Right renal pelvis (tissue), 4 donors: ENCODE measurements at places on chromosomes 6 and 20.

DNA sequence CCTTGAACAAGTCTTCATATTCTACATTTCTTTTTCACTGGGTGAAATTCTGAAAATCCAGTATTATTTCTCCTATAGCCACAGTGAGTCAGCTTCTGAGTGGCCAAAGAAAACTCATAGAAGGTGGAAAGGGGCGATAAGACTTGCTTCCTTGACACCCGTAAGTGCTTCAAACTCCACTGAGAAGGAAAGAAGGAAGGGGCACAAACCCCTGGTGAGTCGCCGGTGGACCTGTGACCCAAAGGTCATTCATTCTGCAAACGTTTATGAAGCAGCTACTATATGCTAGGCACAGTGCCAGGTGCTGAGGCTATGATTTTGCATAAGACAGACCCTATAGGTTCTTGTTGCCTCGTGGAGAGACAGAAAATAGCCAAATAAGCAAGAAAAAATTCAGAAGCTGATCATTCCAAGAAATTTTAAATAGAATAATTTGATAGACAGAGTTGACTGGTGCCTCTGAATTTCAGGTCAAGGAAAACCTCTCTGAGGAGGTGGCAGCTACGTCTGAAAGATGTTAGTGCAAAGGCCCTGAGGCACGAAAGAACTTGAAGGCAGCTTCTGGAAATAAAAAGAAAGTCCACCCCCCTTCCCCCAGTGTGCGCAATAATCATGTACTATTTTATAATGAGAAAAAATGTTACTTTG, 118.2 kb downstream of the CD24 start:
- DNase-seq, result no peak

DNA sequence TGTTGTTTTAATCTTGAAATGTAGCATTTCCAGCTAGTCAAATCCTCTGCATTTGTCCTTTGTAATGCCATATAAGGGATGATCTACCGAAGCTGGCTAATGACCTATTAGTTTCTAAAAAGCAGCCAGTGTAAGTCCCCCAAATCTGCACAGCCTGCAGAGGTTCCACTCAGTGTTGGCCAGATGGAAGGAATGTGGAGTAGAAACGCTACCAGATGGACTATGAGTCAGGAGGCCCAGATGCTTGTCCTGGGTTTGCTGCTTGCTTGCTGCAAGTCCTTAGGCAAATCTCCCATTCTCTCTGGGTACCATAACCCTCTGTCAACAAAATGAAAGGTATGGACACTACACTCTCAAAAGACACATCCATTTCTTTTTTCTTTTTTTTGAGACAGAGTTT, 149.8 kb downstream of the BTBD9 start:
- DNase-seq, result no peak

DNA sequence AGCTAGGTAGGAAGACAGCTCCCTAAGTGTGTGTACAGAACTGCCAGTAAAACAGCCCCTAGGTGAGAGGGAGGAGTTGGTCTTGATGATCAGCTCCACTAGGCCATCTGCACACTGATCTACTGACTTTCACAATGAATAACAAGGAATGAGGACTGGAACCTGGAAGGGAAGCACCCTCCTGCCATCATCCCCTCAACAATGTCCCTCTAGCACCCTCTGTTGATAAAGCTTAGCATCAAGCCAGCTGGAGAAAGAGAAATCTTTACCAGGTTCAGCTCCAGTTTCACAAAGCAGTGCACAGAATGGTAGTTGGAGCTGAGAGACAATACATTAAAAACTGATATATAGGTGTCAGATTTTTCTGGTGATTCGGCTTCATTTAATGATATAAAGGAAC, 57.2 kb upstream of the IRAK1BP1 start:
- no peak for DNase-seq

DNA sequence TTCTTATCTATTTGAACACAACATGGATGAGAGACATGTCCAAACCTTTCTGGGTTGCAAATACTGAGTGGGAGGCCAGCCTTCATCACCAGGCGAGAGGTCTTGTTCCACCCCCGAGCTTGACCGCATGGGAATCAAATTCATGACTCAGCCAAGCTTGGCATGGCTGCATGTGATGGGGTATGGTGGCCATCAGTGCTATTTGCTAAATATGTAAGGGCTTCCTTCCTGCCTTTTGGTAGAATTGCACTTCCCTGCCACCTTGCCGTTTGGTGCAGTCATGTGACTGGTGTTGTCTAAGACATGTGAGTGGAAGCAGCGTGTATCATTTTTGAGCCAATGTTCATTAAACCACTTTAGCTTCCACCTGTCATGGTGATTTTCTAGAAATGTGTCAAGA, 508.9 kb upstream of the SULF2 start:
- DNase-seq, result no peak

DNA sequence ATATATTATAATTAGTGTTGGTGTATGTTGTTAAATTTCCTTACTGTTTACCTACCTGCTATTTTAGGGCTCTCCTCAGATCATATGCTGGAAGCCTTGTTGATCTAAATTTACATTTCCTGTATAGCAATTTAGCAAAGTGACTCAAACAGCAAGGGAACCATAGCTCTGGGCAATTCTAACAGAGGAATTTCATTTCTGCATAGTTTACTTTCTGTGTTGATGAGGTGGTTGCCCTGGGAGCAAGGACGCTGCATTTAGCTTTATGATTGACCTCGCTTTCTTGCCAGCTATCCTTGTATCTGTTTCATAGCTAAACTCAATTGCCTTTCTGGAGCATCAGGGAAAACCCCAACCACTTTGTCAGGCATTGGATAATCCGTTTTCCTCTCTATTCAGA, 810.8 kb downstream of the GRIK2 start:
- no peak for DNase-seq

GRCh38 chr6:128492386-128492785, 28.0 kb downstream of the PTPRK start:
- DNase-seq, result no peak

GRCh38 chr6:114577109-114577508, 234.3 kb upstream of the HS3ST5 start:
- no peak for DNase-seq

DNA sequence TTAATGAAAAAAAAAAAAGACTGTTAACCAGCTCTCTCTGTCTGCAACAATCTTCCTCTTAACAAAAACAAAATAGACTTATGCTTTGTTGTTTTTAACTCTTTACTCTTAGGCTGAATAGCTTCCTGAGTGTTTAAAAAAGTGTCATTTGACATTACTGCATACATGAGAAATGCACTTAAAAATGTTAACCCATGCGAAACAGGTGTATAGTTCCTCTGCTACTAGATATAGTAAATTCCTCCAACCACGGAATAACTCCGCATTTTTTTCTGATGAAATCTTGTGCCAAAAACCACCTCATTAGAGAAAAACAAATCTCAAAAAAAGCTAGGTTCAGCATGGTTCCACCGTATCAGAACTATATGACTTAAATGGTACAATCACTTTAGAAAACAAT, 426.0 kb downstream of the ADGRB3 start:
- no peak for DNase-seq

- DNase-seq, result no peak
Measured at GRCh38 chr6:142927904-142928303, 17.1 kb downstream of the HIVEP2 start.

GRCh38 chr6:132399376-132400074, 1.8 kb downstream of the MOXD1 start:
- no peak for DNase-seq

DNA sequence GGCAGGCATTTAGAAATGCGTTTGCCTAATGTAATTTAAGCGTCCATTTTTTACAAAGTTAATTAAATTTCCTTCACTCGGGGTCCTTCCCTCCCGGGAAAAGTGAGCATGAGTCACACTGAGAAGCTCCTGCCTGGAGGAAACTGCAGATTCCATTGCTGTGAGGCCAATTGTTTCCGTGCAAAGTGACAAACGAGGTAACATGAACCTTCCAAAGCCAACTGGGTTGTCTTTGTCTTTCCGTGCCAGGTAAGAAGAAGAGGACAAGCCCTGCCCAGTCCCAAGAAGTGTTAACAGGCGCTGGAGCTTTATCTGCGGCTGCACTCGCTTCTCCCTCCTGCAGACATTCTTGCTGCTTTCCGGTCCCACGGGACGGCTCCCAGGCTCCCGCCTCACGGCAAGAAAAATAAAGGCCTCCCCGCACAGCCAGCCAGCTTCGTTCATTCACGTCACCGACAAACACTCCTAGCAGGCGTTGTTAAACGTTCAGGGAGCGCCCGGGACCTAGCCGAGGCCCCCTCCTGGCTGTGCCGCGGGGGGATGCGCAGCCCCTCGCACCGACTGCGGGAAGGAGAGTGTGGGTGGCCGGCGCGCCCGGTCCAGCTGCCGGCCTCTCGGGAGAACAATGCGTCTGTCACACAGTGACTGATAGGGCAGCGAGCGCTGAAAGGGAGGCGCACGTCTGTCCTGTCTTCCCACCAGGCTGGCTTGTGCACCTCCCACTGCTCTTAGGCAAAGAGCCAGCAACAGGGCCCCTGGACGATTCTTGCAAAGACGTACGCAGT, 61.5 kb upstream of the HDDC2 start:
- DNase-seq, result no peak

DNA sequence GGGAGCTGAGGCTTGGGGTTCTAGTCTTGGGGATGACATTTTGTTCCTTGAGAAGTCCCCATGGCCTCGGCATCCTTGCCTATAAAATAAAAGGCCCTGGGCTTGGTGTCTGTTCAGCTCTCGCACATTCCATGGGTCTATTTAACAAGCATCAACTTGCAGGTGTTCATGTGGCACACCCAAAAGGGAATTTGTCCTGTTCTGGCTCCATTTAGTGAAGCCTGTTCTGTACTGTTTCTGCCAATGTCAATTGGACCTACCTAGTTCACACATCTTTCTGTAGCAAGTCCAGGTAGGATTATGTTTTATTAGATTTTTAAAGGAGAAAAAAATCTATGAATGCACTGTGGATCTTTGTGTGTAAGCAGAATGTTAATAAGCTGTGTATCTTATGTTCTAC, 262.0 kb downstream of the HIVEP2 start:
- no peak for DNase-seq

GRCh38 chr6:158677906-158678578, 28.2 kb downstream of the SYTL3 start:
- no peak for DNase-seq

GRCh38 chr6:13794184-13794583, 20.2 kb downstream of the MCUR1 start:
- DNase-seq, result no peak

GRCh38 chr20:47620808-47621805, 119.4 kb downstream of the NCOA3 start:
- peak; percentile 31 for DNase-seq

- DNase-seq, result no peak
Measured at GRCh38 chr6:110214338-110214737, 34.1 kb downstream of the CDC40 start.

- no peak for DNase-seq
Measured at GRCh38 chr6:13538600-13538999, 35.8 kb upstream of the SIRT5 start.

GRCh38 chr6:156098839-156099238, 643.2 kb upstream of the NOX3 start:
- no peak for DNase-seq

GRCh38 chr6:6994796-6995195, 113.0 kb upstream of the RREB1 start:
- DNase-seq, result no peak

- no peak for DNase-seq
Measured at GRCh38 chr20:24106150-24106800, 117.7 kb upstream of the GGTLC1 start.

DNA sequence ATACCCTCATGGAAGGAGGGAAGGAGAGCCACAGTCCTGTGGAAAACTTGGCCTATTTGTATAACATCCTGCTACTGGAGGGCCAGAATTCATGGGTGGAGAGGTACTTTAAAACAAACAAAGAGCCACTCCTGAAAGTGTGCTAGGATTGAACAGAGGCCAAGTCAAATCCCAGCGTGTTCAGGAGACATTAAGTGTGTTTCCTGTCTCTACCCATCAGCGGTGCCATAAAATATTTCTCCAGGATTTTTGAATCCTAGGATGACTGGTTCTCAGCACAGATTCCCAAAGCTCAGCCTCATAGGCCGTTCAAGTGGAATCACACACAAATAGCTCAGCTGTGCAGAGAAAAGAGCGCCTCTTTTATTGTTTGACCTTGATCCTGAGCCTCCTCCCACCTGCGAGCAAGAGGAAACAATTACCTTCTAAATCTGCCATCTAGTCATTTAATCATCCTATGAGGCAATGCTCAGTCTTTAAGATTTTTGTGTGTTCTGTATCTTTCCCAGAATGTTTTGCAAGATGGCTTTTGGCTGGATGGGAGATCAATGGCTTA, 31.8 kb upstream of the RALGAPA2 start:
- DNase-seq, result no peak

DNA sequence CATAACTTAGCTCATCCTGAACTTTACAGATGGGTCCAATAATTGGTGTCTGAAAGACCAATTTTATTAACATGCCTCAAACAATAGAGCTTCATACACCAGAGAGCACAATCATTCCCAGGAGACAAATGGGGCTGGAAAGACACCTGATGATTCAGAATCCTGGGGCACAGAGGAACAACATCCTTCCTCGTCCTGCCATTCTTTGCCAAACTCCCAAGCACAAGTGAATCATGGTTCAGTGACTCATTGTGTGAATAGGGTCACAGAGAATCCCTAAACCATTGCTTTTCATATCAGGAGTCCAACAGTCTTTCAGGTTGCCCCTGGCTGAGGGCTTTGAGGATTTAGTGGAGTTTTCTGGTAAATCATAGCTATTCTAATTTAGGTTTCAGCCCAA, 266.4 kb upstream of the BMP2 start:
- no peak for DNase-seq

DNA sequence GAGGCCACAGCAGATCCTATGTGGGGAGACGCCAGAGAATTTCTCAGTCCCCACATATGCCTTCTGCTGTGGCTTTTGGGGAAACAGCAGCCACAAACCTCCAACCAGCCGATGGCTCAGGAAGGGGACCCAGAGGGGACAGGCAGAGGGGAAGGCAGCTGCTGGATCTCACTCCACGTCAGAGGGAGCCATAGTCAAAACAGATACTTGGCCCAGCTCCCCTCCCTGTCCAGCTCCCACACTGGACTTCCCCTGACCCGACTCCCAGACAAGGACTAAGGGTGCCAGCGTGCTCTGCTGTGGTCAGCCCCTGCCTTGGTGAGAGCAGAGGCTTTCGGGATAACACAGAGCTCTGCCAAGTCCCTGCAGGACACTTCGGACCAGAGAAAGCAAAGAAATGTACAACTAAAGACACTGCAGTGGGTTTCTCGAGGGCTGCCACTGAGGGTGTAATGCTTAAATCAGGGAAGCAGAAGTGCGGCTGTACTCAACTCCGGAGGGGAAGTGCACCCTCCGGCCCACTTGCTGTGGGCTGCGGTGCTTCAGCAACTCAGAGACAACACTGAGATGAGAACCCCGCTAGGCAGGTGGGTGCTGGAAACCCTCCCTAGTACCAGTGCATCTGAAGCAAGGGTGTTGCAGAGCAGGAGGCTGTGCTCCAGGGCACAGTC, 47.2 kb downstream of the RRBP1 start:
- DNase-seq, result no peak

DNA sequence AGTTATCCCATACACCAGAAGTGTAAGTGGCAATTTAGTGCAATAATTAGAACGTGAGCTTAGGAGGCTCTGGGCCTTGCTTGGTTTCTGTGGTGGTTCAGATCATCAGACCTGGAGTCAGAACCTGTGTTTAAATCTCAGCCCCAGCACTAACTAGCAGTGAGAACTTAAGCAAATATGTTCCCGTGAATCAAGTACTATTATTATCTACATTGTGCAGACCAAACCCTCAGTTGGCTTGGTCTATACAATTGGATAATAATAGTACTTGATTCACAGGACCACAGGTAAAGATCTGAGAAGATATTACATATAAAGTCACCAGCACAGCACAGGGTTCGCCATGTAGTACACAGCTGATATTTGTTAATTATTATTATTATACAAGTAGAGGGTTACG, 93.1 kb downstream of the SIM1 start:
- no peak for DNase-seq
